ENCODE measurements at places on chromosomes 3 and 15.

DNA sequence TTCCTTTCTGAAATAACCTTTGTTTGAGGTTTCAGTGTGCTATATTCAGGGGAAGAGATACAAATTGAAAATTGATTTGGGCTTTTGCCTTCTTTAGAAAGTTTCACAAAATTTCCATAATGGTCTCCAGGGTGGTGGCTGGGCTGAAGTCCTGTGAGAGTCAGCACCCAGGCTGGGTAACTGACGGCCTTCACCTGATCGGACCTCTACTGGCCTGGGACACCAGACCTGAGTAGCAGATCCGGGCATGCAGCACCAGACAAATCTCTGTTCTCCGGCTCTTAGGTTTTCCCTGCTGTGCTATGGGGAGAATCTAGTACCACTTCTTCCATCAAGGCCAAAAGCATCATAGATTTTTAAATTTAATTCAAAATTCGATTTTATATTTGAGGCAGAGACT lies 133.0 kb upstream of the LMCD1 start:
- no peak for DNase-seq

- peak; percentile 63 for DNase-seq
Measured at GRCh38 chr15:40929660-40930429, 705 bp downstream of the DLL4 start.

DNA sequence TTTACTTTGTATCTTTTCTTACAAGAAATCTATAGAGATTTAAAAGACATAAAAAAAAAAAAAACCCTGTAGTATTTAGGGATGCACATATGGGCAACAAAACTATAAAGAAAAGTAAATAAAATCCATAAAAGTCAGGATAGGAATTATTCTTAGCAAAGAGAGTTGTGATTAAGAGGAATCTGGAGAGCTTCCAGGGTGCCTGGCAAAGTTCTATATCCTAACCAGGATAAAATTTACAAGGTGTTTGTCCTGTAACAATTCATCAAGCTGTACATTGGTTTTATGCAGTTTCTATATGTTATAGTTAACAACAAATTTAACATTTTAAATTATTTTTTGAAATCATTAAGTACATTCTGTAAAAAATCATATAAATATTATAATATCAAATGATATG lies 7.9 kb downstream of the SECISBP2L start:
- no peak for DNase-seq

DNA sequence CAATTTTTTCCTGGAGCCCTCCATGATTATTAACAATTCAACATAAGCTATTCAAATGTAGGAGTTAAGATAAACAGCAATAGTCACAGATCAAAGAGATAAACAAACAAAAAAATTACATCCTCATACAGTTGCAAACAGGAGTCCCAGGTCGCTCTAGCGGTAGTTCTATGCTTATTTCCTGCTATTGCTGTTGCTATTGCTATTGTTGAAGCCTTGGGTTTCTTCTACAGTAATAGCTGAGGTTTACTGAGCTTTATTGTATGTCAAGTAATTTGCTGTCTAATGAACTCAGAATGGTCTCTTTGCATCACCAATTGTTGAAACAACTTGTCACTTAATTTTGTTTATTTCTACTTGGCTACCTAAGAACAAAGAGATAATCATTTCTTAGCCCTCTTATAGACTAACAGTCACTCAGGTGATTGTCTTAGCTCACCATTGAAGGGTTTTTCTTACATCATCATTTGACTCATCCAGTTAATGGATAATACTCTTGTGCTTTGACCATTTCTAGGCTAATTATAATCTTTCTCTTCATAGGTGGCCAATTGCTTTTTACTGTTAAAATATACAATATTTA lies 654.6 kb downstream of the MECOM start:
- DNase-seq, result no peak

- no peak for DNase-seq
Measured at GRCh38 chr15:26635614-26636013, 137.3 kb downstream of the GABRB3 start.

DNA sequence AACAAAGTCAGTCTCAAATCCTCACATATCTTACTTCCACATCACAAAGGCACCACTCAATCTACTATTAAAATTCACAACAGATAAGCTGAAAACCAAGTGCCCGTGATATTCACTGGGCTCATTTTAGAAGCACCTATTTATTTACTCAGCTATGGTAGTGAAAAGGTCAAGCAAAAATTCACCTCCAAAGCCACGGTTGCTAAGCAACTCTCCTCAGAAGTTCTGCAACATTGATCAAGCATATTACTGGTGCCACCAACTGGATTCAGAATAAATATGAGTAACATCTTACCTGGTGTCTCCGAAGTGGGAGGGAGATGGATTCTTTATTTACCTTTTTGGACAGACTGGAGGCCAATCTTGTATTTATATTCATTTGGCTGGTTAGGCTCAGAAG lies 714.8 kb downstream of the FHIT start:
- DNase-seq, result no peak

DNA sequence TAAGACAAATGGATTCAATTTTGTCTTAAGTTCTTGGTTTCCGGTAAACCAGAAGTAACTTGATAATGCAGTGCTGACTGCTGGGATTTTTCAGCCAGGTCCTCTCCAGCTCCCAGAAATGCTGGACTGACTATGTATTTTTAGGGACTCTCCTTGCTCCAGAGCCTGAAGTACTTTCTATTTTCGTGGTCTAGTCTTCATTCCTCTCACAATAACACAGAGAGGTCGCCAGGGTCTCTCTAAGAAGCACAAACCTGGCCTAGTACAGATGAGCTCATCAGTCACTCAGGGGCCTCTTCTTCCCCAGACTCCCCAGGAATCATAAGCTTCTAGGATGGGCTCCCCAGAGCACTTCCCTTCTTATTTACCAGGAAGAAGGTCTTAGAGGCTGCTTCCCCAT lies 85.8 kb downstream of the FAM174B start:
- DNase-seq, result no peak

GRCh38 chr3:191973820-191974219 lies 512.9 kb downstream of the PYDC2 start:
- no peak for DNase-seq

GRCh38 chr15:68630836-68631235 lies 52.0 kb downstream of the CORO2B start:
- DNase-seq, result no peak

DNA sequence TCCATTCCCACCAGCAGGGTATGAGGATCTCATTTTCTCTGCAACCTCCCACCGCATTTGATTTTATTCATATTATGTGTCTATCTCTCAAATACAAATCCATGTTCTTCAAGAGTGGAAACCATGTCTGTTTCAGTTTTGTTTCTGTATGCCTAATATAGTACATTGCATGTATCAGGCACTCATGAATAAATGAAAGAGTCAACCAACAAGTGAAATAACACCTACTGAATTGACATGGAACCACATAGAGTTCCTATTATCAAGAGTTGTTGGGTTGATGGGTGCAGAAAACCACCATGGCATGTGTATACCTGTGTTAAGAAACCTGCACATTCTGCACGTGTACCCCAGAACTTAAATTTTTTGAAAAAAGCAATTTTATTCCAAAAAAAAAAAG lies 466.8 kb downstream of the LPP start:
- no peak for DNase-seq

DNA sequence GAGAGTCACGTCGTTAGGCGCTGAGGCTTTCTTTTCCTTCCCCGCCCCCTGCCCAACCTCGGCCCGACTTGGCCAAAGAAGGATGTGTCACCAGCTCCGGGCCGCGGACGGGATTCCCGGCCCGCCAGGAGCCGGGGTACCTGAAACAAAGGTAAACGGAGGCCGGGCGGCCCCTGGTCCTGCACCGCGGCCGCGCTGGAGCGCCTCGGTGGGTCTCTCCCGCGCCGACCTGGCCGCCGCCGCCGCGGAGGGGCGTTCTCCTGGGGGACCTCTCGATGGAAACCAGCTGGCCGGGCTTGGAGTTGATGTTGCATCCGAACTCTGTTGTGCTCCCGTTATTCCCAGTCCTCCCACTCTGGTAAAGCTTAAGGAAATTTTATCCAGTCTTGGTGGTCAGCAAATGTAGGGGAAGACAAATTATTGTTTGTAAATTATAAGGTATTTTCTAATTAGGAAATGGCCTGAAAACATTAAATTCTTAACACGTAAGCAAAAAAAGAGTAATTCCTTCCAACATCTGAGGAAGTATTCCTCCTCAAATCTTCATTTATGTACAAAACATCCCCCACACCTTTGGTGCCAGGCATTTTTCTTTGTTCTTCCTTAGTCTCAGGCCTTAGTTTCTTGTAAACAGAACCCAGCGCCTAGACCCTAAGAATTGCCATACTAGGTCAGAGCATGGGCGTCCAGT lies 888 bp downstream of the PPP2R3A start:
- no peak for DNase-seq

DNA sequence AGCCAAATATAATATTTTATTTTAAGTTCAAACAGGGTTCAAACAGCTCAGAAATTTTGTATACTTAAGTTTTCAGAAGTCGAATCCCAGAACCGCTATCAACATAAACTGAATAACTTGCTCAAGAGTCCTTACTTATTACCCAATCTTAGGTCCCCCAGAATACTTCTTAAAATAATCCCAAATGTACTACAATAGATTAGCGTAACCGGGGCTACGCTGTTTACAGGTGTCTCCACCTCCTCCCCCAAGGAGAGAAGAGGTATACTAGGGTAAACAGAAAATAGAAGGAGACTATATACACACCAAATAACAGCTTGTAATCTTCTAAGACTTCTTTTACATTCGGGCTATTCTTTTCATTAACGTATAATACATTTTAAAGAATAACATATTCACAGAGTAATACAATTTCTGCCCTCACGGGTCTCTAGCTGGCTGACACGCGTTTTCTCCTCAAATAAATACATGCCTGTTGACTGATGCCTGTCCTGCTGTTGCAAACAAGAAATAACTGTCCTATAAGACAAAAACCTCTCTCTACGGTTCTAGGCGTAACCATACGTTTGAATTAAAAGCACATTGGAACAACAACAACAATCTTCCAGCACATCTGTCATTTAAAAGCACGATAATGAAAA lies 1.3 kb downstream of the DENND4A start:
- no peak for DNase-seq

GRCh38 chr15:52735231-52736089 lies 54.7 kb downstream of the ONECUT1 start:
- DNase-seq, result peak; percentile 84

DNA sequence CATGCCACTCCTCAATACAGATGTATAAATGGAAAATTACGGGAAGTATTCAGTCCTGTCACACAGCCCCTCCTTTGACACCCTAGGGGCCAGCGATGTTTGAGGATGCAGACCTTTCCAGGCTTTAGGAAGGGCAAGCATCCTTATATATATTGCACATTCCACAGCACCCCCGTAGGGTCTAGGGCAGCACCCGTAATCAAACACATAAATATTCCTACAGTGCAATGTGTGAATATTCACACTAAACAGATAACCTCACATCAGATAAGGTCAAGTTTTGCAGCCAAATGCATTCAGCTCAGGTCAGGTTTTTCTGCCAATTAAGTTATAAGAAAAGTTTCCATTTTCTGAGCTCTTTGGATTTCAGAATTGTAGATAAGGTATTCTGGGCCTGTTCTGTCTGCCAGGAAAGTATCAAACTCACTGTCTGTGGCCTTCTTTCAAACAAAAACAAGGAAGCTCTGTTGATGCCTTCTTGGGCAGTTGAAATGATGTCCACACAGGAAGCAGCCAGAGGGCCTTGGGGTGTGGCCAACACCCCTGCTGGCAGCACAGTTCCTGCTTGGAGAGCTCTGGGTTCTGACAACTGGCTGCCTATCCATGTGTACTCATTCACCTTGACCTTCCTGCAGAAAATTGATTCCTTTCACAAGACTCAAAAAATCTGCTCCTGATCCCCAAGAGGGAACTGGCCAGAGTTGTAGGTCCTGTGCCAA lies 427.0 kb downstream of the NTRK3 start:
- DNase-seq, result no peak

- DNase-seq, result no peak
Measured at GRCh38 chr3:115853104-115853503, 229.8 kb downstream of the GAP43 start.

GRCh38 chr3:56064684-56065083 lies 403.6 kb downstream of the ERC2 start:
- DNase-seq, result no peak

- no peak for DNase-seq
Measured at GRCh38 chr3:69288161-69288895, 97.6 kb downstream of the FRMD4B start.

DNA sequence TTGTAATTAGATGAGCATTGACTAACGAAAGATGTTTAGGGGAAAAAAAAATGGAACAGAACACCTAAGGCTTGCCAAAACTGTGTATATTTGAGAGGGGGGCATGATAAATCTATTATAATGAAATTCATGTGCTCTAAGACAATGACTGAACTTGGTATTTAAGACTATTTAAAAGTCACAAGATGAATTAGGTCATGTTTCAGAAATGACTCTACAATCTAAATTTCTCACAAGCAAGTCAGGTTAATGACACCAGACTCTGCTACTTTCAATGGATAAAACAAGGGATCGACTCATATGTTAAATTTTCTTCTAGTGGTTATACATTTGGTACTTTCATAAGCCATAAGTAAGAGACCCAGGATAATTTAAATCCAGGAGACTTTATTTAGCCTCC lies 78.4 kb downstream of the DUT start:
- no peak for DNase-seq

DNA sequence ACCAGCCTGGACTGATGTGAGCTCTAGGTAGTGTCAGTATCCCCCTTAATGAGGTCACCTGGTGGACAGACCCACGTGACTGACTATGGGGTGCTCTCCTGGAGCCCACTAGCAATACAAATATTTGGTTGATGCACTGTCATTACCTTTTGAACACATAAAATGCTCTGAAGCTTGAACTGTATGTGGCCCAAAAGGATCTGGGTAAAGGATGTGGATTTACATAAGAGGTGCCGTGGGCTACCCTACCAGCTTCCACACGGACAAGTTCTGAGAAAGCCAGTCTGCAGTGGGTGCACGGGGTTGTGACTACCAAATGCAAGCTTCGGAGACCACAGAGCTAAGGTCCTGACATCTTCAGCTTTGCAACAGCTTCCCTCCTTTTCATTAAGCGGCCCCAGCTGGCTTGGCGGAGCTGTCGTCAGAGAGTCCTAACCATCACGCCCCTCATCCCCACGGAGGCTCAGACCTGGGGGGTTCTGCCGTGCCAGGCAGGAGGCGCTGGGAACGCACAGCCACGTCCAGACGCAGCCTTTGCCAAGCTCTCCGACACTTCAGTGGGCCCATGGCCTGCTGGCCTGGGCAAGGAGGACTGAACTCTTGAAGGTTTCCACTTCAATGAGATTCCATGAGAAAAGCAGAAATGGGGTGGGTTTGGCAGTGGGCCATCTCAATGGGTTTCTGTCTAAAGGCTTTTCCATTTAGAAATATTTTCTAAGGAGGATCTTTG lies 228.3 kb downstream of the ADAMTS17 start:
- no peak for DNase-seq

All from body of pancreas (tissue), 4 donors.